CD4-positive, alpha-beta T cell treated with Interleukin-15 for 1 hour (primary cell): ENCODE measurements at places on chromosomes 16 and 17.
A peak's percentile ranks its signal among the peaks of the same experiment; 100 is the strongest.

GRCh38 chr17:67390646-67391361 is 13.7 kb downstream of the PITPNC1 start:
- peak; percentile 63 for DNase-seq

DNA sequence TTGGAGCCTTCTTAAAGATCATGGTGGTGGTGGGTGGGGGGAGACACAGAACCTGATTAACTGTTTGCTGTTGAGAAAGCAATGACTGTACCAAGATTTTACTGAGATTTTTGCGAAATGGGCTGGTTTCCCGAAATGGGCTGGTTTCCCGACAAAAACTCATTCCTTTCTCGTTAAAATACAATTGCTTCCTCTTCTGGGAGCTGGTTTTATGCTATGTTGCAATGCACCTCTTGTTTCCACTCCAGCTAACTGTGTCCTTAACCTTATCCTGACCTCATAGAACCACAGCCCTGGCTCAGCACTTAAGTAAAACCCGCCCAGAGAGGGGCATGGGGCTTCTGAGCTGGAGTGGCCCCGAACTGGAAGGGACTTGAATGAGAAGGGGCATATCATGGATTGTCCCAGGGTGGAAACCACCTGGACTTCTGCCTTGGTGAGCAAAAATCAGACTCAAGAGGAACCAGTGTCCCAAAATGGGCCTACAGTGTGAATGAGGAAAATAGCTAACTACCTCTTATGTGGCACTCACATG is 20.9 kb downstream of the FAM20A start:
- no peak for DNase-seq

GRCh38 chr17:17141279-17141678 is 64.9 kb downstream of the PLD6 start:
- DNase-seq: no peak

DNA sequence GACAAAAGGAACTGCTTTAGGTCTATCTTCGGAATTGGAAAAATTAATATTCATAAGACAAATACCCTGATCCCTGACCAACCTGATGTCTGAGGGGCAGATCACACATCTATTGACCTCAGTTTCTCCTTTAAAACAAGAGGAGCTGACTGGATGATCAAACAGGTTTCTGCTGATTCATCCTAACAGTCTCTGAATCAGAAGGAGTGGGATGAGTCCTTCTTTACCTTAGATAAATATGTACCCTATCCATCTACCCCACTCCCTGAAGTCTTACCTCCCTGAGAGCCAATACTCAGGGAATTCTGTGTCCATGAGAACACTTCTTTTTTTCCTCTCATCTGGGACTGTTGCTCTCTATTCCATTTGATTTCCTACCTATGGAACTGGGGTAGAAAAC is 80.3 kb upstream of the CRHR1 start:
- no peak for DNase-seq

DNA sequence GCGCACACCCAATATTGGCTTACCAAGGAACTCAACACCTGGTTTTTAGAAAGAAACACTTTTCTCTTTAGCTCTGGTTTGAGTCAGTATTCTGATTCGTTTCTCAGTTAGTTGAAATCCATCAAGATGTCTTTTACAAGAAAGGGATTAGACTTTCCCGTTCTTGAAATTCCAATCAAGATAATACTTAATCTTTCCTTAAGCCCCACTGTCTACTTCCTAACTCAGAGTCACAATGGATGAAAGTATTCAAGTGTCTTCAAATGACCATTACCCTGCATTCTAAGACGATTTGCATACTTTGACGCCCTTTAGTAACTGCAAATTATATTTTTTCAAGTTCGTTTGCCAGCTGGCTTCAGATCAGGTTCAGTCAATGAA is 189.8 kb downstream of the USP22 start:
- no peak for DNase-seq

DNA sequence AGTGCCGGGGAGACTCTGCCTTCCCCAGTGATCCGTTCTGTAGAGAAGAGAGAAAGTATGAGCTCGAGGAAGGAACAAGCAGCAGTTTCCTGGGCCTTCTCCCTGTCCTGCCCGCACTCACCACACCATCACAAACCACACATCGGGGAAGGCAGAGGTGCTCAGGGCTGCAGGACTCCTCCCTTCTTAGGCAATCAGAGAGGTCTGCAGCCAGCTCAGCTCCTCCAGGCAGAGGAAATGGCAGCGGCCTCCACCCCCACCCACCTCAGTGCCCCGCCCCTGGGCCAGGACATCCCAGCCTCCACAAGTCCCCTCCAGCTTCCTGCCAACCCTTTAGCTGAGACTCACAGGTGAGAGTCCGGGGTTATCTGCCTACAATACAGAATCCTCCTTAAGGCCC is 2.0 kb downstream of the ZNF319 start:
- peak; percentile 55 for DNase-seq

DNA sequence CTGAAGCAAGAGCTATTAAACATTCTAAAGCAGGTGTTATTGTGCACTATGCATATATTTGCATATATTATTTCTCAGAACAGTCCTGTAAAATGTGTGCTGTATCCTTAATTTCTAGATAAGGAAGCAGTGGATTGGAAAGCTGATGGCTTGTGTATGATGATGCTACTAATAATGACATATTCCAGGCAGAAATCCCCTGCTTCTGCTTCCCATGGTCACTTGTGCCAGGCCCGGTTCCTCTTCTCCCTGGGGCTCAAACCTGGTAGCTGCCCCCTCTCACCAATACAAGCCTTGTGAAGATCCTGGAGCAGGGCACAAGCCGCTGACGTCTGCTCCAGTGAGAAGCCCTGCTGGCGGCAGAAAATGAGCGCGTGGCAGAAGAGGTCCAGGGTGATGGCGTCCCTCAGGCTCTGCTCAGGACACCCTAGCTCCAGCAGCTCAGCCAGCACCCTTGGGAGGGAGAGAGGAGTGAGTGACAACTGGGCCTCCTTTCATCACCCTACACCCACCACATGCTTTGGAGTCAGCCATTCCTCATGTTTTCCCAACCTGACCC is 1.8 kb downstream of the CFAP119 start:
- DNase-seq: no peak
